ENCODE measurements at places on chromosomes 4 and X. TPM values are rescaled to one million over a fixed set of nuclear protein-coding genes. Genes with fewer than 3 reads are reported as not detected.

- no peak for DNase-seq
- no peaks in the 10 kb centered on the region for H3K4me1 ChIP-seq
- H3K4me3 ChIP-seq: peak overlapping the region; percentile 79
These were observed 729 bp upstream of the IRF2 start for GRCh38 chr4:184475096-184475461.

GRCh38 chr4:165709516-165709915 lies 163.5 kb upstream of the TLL1 start:
- H3K27me3 ChIP-seq: no peaks in the 10 kb centered on the region
- H3K36me3 ChIP-seq: no peaks in the 10 kb centered on the region
- no peaks in the 10 kb centered on the region for H3K4me1 ChIP-seq
- H3K4me3 ChIP-seq: no peak overlapping the region

TLR10 gene
- total RNA-seq: 1.3 TPM

- no peak overlapping the region for H3K27ac ChIP-seq
- no peak overlapping the region for H3K4me3 ChIP-seq
- no peak for DNase-seq
- no peaks in the 10 kb centered on the region for H3K36me3 ChIP-seq
- H3K4me1 ChIP-seq: no peaks in the 10 kb centered on the region
These were observed 210.4 kb downstream of the PAPSS1 start for GRCh38 chr4:107509615-107510014.

MAGEB10 gene
- not detected for total RNA-seq

DNA sequence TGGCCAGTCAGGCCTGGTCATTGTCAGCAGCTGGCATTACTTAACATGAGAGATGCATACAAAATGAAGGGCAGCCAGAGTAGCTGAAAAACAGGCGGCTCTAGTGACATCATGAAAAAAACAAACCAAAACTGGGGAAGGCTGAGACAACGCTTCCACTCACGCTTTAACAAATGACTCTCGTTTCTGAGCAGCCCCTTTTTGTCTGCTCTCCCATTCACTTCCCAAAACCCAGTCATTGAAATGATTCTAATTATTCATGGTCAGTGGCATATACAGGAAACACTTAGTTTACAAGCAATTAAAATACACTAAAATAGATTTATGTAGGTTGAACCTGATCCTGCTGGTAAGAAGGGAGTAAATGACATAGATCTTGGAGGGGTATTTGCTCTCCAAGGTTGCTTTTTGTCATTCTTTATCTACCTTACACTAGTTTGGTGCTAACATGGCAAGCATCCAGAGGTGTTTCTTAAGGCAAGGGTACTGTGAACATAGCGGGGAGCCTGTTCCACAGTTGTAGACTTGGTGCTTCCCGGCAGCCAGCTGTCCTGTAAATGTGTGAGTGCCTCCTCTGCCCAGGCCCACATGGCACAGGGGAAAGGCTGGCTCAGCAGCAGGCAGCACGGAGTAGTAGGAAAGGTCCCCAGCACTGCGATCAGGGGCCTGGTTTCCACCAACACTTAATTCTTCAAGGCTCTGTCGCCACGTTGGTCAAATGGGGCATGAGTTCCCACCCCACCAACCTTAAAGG lies 61.2 kb upstream of the CITED1 start:
- no peaks in the 10 kb centered on the region for H3K4me1 ChIP-seq
- no peaks in the 10 kb centered on the region for H3K27me3 ChIP-seq
- DNase-seq: no peak
- H3K27ac ChIP-seq: no peak overlapping the region
- H3K36me3 ChIP-seq: no peaks in the 10 kb centered on the region

- no peaks in the 10 kb centered on the region for H3K4me1 ChIP-seq
- H3K36me3 ChIP-seq: no peaks in the 10 kb centered on the region
- no peak for DNase-seq
- no peak overlapping the region for H3K27ac ChIP-seq
- H3K27me3 ChIP-seq: no peaks in the 10 kb centered on the region
These were observed 307.7 kb upstream of the ARSJ start for GRCh38 chr4:114287079-114287696.

DNA sequence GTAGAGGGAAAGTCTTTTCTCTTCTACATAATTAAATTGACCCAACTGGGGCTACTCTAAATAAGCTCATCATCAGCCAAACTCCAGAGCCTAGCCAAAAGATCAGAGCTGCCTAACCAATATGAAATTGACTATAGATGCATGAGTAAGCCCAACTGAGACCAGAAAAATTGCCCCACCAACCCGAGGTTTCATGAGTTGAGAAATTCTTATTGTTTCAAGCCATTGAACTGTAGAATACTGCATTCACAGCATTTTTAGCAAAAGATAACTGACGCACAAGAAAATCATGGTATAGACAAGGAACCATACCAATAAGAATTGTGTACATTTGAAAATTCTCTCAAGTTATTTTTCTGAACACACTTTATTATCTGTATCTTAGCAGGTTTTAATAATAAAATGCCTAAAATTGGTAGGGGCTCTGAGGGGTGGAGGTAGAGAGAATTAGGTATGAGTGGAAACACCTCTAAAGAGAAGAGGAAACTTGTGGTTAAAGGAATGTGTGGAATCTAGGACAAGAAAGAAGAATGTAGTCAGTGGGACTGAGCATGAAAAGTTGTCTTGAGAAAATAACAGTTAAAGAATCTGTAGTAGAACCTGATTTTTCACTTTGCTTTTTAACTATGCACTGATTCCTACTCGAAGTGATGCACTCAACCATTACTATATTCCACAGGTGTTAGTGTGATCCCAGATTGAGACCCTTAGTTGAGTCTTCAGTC lies 200.9 kb upstream of the PPP1R2C start:
- H3K4me1 ChIP-seq: no peaks in the 10 kb centered on the region
- no peaks in the 10 kb centered on the region for H3K36me3 ChIP-seq
- DNase-seq: no peak
- peaks cover 26% of the 10 kb centered on the region for H3K27me3 ChIP-seq
- no peak overlapping the region for H3K4me3 ChIP-seq

KDR gene
- 20.3 TPM for total RNA-seq

GAGE12F gene
- not detected for total RNA-seq

GRCh38 chr4:111761531-111761930 lies 383.7 kb upstream of the FAM241A start:
- H3K4me1 ChIP-seq: no peaks in the 10 kb centered on the region
- H3K36me3 ChIP-seq: no peaks in the 10 kb centered on the region
- no peak for DNase-seq
- no peaks in the 10 kb centered on the region for H3K27me3 ChIP-seq

DNA sequence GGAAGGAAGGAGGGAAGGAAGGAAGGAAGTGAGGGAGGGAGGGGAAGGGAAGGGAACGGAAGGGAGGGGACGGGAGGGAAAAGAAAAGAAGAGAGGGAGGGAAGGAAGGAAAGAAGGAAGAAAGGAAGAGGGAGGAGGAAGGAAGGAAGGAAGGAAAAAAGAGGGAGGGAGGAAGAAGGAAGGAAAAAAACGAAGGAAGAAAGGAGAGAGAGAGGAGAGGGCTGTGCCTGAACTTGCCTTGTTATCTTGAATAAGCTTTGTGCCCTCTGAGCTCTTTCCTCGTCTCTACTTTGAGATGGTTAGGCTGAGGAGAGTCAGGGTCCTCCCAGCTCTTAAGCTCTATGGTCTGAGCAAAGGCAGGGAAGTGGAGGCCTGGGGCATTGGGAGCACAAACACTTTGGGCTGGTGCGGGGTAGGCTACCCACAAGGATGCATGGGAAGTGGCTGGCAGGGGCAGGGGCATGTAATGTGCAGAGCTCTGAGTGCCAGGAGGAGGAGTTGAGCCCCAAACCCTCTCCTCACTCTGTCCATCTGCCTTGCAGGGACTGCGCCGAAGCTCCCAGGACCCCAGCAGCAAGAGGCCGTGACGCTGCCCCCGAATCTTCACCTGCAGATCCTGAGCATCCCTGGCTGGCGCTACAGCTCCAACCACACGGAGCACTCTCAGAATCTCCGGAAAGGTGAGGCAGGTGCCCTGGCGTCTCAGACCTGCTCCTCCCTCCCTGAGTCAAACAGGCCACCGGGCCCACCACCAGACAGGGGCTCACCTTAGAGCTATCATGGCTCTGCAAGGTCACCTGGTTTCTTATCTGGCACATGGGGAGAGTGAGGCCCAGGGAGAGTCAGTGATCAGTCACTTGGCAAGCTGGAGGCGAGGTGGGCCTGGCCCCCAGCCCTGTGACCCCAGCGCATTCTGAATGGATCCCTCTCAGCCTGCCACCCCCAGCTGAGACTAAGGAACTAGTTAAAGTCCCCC lies 26.5 kb upstream of the MRFAP1 start:
- no peaks in the 10 kb centered on the region for H3K4me1 ChIP-seq
- H3K36me3 ChIP-seq: peaks cover 10% of the 10 kb centered on the region
- no peaks in the 10 kb centered on the region for H3K27me3 ChIP-seq
- no peak overlapping the region for H3K4me3 ChIP-seq
- H3K27ac ChIP-seq: no peak overlapping the region
- no peak for DNase-seq

DNA sequence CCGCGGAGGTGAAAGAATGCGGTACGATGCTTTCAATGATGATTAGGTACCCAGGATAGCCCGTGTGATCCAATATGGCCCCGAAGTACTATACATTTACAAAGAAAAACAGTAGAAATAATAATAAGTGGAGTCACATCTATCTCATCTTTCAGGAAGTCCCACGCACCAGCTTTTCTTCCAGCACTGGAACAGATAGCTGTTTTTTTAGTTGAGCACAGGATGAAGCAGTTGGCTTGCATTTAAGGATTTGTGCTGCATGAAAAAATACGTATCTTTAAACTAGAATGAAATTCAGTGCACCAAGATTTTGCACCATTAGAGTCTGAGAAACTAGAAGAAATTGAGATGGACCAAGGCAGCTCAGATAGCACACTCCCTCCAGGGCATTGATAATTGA lies 44.1 kb downstream of the SMIM20 start:
- H3K4me1 ChIP-seq: no peaks in the 10 kb centered on the region
- no peak for DNase-seq
- no peaks in the 10 kb centered on the region for H3K27me3 ChIP-seq
- H3K4me3 ChIP-seq: no peak overlapping the region
- H3K27ac ChIP-seq: no peak overlapping the region

TRO gene
- total RNA-seq: 5.0 TPM

DNA sequence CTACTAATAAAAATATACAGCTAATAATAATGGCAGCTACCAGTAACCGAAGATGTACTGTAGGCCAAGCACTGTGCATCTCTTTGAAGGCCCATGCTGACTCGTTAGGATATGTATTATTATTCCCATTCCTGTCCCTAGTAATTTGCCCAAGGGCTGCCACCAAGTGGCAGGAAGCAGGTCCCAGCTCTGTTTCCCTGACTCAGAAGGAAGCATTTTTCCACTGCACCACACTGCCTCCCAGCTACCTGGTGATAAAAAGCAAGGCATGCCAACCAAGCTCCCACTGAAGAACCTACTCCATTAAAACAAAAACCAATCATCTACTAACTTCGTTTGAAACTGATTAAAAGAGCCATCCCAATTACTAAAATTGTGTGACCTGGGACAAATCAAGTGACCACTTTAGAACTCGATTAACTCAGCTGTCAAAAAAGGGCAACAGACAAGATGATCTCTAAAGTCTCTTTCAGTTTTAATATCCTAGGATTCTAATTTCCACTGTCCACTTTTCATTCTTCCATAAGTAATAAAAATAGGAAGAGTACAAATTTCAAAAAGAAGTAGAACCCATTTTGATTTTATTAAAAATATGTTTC lies 24.3 kb upstream of the PGM2 start:
- H3K4me3 ChIP-seq: no peak overlapping the region
- H3K36me3 ChIP-seq: no peaks in the 10 kb centered on the region
- DNase-seq: peak; percentile 55
- H3K27me3 ChIP-seq: no peaks in the 10 kb centered on the region

SCML2 gene
- 1.8 TPM for total RNA-seq

DNA sequence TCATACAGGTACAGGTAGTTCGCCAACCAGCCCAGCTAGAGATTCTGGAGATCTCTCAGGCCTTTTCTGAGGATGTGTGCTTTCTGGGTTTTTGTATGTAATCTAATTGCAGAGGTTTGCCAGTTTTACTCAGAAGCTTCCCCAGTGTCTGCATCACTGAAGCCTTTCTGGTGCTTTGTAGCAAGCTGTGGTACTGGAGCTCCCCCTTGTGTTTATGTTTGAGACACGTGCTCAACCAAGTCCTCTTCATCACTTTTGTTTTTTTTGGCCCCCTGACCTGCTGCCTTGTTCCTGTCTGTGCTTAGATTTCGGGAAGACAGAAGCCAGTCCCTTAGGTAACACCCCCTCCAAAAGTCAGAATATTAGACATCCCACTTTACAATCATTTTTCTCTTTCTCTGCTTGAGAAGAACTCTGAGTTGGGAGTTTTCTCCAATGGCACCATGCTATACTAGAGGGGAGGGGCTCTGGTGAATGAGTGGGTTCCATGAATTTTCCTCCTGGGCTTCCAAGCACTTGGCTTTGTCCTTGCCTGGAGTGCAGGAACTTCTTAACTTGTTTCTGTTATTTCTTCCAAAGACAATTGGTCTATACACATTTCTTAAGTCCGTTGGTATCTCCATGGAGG lies 128.4 kb upstream of the TBC1D9 start:
- H3K27ac ChIP-seq: no peak overlapping the region
- H3K4me3 ChIP-seq: no peak overlapping the region
- DNase-seq: no peak
- no peaks in the 10 kb centered on the region for H3K27me3 ChIP-seq
- no peaks in the 10 kb centered on the region for H3K4me1 ChIP-seq

DNA sequence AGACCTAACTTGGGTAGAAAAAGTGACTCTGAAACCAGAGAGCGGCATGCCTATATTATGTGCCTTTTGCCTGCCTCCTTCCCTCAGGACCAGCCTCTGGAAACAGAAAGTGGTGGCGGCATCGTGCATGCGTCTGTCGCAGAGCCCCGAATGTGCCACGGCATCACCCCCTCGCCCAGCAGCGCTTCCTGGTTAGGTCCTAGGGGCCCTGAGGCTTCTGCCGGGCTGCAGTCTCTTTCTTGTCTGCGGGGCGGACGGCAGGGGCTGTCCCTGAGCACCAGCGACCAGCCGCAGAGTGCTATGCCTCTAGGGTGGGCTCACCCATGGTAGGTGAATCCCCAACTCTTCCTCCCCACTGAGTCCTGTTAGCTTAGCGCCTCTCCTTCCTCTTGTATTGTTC lies 68.7 kb downstream of the VSIG4 start:
- H3K4me1 ChIP-seq: no peaks in the 10 kb centered on the region
- no peak for DNase-seq
- no peak overlapping the region for H3K4me3 ChIP-seq
- H3K27me3 ChIP-seq: peaks cover 45% of the 10 kb centered on the region
- H3K36me3 ChIP-seq: no peaks in the 10 kb centered on the region

DNA sequence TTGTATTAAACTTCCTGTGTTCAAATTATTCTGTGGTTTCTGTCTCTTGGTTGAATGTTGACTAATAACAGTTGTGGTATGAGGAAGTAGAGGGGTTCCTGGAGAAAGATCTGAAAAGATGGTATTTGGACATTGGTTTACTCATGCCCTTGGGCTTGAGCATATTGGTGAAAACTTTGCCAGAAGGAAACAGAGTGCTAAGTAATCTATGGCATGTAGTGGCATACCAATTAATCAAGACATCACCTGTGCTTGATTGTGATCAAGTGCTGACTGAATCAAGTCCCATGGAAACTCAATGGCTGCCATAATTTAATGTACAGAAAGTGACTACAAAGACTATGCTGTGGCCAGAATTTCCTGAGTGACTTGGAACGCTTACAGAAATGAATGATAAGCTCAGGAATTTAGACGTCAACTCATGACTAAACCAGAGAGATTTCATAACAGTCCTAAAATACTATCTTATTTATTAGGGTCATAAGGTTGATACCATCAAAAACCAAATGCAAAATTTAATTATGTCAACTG lies 2062.9 kb downstream of the ARAP2 start:
- H3K4me1 ChIP-seq: no peaks in the 10 kb centered on the region
- H3K36me3 ChIP-seq: no peaks in the 10 kb centered on the region
- H3K27ac ChIP-seq: no peak overlapping the region
- H3K27me3 ChIP-seq: no peaks in the 10 kb centered on the region
- no peak for DNase-seq
